ENCODE measurements at places on chromosomes 6 and 20.

- DNase-seq, result no peak
Measured at GRCh38 chr6:142648036-142648451, 296.9 kb downstream of the HIVEP2 start.

DNA sequence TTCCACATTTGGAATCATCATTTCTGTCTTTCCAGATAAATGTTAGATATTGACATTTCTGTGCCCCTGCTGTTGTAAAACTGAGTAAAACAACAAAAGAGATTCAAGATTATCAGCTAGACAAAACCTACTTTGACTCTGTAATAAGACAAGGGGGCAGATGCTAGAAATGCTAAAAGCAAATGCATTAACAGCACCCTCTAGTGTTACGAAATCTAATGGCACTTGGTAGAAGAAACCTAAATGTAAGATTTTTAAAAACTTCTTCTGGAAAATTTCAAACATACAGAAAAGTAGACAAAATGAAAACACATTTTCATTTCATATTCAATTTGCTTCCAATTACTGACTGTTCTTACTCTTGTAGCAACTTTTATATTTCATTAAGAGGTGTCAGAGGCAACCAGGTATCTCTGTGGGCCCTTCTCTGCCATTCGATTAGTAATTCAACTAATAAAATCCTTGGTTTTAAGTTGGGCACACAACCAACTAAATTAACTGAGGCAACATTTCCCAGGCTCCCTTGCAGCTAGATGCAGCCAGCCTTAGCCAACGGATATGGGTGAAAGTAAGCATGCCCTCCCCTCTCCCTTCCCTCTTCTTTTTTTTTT is 45.0 kb downstream of the SLC23A2 start:
- no peak for DNase-seq

GRCh38 chr20:9495701-9496100 is 18.7 kb upstream of the LAMP5 start:
- no peak for DNase-seq

DNA sequence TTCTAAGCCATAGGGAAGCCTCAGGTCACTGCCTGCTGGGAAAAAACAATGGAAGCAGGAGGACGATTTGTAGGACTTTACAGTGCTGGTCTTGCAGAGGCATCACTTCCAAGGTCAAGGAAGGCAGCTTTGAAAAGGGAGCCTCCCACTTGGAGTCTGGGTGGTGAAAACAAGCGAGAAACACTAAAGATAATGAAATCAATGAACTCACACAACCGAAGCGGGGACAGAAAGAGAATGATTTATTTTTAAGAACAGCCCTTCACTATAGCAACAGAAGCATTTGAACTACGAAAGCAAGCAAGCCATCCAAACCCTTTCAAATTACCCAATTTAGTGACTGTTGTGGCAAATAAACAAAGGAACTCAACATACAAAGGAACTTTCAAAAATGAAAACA is 227.5 kb downstream of the THBS2 start:
- no peak for DNase-seq

- no peak for DNase-seq
Measured at GRCh38 chr6:170135821-170136471, 154.9 kb downstream of the DLL1 start.

GRCh38 chr20:63785691-63786131 is 45.4 kb downstream of the ZBTB46 start:
- DNase-seq, result no peak

DNA sequence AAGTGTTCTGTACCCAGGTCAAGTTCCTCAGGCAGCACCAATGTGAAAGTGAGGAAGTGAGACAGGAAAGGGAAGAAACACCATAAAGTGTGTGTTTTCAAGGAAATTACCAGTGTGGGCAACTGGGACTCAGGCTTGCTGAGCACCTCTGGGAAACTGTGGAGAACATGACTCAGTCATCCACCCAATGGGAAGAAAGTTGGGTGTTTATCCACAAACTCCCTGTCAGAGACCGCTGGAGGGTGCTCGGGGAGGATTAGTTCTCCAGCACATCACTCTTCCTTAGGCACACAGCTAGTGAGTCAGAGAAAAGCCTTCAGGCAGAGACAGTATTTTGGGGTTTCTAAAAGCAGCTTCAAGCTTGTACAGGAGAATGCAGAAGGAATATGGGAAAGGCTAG is 93.6 kb downstream of the PCSK2 start:
- DNase-seq, result no peak

- no peak for DNase-seq
Measured at GRCh38 chr20:25491446-25492038, 84.1 kb downstream of the GINS1 start.

DNA sequence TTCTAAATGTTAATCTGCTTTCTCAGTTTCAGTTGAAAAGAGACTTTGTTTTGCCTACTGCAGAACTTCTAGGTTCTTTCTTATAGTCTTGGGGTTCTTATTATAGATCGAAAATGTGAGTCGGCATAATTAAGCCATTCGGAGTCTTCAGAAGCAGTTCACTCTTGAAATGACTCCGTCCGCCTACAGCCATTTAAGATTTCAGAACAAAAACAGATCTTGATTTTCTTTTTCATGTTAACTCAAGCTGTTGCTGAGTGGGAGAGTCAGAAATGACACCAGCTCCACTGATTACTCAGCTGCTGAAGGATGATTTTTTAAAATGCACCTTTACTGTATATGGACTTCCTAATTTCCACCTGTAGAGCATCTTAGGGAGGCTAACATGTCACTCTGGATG is 15.9 kb downstream of the PRDM1 start:
- no peak for DNase-seq

- no peak for DNase-seq
Measured at GRCh38 chr6:83270971-83271719, 78.0 kb downstream of the RWDD2A start.

DNA sequence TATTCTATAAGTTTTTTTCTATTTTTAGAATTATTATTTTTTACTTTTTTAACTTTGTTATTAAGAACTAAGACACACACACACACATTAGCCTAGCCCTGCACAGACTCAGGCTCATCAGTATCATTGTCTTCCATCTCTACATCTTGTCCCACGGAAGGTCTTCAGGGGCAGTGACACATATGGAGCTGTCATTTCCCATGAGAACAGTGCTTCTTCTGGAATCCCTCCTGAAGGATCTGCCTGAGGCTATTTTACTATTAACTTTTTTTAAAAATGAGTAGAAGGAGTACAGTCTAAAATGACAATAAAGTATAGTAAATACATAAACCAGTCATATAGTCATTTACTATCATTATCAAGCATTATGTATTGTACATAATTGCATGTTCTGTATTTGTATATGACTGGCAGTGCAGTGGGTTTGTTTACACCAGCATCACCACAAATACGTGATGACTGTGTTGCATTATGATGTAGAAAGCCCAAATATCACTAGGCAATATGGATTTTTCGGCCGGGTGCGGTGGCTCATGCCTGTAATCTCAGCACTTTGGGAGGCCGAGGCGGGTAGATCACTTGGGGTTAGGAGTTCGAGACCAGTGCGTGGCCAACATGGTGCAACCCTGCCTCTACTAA is 57.9 kb downstream of the HIVEP1 start:
- no peak for DNase-seq

DNA sequence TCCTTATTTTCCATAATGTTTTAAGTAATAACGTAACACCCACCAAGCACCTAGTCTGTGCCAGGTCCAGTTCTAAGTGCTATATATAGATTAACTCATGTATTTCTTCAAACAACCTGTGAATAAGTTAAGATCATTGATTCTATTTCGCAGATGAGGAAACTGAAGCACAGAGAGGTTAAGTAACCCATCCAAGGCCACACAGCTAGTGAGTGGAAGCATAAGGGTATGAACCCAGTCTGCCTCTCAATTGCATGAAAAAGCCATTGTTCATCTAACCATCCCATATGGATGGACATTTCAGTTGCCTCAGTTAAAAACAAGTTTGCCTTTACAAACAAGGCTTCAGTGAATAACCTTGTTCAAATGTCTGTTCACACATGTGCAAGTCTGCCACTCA is 20.8 kb downstream of the TGM6 start:
- no peak for DNase-seq

DNA sequence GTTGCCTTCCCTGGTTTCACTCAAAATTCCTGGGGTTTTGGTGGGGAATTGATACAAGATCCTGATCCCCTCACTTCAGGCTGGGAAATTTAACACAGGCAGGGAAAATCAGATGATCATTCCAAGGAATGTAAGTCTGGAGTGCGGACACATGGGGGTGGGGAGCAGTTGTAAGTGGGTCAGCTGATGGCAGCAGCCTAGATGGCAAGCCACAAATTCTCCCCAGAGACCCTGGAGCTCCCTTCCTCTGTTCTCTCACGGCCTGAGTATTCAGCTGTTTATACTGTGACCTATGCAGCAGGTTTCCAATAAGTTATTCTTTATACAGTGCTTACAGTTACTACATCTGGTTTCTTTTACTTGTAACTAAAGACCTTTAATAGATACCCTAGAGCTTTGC is 144.9 kb downstream of the SH3BGRL2 start:
- no peak for DNase-seq

GRCh38 chr6:111282515-111282914 is 195.2 kb downstream of the SLC16A10 start:
- no peak for DNase-seq

- DNase-seq, result no peak
Measured at GRCh38 chr6:53728570-53729194, 63.1 kb upstream of the KLHL31 start.

- DNase-seq, result no peak
Measured at GRCh38 chr6:158593670-158594069, 33.8 kb downstream of the TMEM181 start.

DNA sequence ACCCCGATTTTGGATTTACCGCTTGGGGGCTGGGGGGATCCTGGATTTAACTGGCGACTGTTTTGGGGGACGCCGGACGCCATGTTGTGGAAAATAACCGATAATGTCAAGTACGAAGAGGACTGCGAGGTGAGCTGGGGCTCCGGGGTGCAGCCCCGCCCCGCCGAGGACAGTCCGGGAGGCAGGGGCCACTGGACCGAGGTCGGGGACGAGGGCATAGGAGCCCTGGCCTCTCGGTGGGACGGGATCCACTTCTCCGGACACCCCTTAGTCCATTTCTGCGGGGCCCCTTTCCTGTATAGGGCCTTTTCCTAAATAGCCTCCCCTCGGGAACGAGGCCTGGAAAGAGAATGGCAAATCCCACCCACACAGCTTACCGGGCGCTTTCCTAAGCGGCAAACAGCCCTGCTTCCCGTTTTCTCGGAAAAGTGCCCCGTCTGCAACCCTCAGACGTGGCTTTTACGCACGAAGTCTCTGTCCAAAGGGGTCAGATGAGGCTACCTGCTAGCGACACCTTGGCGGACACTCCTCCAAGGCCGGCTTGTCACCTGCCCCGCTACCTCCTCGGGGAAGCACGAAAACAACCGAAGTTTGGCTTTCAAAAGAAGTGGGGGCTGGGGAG is 469 bp downstream of the TFAP2C start:
- DNase-seq, result no peak

Measured in cortex of kidney (tissue), 1 donor.